ENCODE measurements at places on chromosomes 4 and X.

GRCh38 chrX:25573631-25574030, 557.9 kb upstream of the ARX start:
- no peak for DNase-seq

DNA sequence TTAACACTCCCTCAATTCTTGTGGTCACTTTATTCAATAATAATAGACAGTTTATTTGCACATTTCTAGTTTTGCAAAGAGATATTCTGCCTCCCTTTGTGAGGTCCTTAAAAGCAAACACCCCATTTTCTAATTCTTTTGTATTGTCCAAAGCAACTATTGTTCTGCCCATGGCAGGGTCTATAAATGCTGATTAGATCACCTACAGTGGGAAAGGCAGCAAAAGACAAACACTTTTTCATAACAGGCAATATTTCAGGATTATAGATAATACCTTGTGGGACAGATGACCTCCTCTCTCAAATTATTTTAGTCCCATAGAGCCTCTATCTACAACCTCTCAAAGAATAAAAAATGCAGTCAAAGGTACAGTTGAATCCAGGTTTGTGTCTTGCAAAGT, 28.6 kb downstream of the COMMD8 start:
- DNase-seq: no peak

DNA sequence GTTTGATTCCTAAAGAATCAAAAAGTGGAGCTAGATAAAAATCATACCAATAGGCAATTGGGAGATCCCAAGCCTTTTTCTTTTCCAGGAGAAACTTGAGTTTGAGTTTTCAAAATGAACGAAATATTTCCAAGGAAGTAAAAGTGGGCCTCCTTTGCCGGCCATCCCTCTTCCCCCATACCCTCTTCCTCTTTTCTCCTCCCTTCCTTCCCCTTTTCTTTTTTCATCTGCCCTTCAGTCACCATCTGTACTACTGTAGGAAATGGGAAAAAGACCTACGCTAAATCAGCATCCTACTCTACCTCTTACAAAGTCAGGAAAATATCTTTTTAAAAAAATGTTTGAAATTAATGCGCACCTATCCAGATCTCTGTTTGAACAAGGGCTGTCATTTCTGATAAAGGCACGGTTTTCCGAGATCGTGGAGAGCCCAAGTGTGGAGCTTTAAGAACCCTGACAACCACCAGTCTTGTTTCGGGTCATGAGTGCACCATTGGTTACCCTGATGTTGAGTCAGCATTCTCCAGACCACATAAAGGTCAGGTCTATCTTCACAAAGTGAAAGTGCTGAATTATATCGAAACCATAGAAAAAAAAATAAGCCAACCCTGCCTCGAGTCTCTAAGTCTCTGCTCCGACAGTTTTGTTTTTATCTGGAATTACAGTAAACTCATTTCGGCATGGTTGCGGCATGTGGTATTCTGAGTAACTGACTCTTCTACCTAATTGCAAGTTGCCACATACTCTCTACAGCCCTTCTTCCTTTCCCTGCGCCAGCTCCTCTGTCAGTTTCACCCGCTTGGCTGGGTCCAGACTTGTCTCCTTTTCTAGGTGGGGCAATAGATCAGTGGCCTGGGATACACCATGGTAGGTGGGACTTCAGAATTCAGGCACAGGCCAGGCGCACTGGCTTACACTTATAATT, 140.2 kb upstream of the KLF3 start:
- no peak for DNase-seq

DNA sequence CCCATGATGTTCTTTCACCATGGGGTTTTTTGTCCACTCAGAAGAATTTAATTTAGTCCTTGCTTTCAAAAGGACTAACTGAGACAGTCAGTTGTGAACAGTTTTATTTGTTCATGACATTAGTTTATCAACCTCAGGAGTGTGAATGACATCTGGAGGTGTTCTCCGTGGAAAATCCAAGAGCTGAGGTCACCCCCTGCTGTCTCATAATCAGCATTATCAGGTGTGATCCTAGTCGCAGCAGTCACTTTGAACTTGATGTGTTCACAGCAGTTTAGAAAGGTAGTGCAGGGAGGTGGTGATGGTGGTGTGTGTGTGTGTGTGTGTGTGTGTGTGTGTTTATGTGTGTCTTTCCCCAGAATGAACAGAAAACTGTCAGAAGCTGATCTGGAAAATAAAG, 1760.8 kb upstream of the PCDH10 start:
- DNase-seq: no peak
